Pancreas (tissue), 10 donors: ENCODE measurements at places on chromosomes 6 and 20.

GRCh38 chr20:44866703-44867335 is 18.7 kb upstream of the YWHAB start:
- no peak for DNase-seq

DNA sequence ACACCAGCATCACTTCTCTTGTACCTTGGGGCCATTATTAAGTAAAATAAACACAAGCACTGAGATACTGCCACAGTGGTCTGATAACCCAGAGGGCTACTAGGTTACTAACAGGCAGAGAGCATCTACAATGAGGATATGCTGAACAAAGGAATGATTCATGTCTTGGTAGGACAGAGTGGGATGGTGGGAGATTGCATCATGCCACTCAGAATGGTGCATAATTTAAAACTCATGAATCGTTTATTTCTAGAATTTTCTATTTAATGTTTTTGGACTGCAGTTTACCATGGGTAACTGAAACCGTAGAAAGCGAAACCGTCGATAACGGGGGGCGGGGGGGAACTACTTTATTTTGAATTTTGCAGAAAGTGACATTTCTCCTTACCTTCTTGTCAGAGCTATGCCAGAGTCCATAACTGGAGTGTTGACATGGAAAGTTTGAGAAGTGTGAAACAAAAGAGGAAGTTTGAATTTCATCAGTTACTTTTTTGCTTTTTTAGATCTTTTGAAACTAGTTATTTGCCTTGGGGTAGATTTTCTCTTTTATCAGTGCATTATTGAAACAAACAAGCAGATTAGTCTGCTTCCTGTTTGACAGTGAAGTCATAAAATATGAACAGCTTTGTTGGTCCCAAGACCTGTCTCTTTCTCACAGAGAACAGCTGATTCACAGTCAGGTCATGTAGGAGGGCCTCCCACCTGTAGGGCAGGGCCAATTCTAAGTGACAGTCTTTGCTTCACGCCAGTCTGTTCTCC is 124.9 kb downstream of the KLHL32 start:
- DNase-seq, result no peak

- DNase-seq, result no peak
Measured at GRCh38 chr6:157966589-157966977, 15.1 kb upstream of the SYNJ2 start.

DNA sequence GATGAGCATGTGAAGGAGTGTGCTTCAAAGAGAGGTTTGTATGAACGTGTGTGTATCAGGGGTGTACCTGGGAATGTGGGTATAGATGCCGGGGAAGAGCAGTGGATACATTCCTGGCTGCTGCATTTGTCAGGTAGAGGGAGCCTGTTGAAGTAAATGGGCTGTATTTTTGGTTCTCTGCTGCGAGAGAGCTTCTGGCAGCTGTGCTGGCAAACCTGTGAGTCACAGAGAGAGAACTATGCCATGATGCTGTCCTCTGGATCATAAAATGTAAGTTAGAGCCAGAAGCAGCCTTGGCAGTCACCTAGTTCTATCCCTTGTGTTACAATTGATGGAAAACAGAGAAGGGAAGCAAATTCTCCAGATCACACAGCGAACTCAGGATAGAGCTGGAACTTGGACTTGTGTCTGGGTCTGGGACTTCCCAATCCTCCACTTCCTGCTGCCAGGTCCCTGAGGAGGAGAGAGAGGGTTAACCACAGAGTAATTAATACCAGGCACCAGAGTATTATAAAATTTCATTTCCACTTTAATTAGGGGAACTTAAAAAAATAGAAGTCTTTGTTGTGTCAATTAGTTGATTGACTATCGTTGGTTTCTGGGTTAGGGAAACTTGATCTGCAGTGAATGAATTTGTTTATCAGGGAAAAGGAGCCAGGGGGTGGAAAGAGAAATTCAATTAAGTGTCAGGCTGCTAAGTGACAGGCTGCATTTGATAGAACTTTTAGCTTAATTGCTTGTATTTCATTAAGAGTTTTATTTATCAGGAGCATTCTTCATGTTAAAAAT is 41.1 kb upstream of the GTSF1L start:
- no peak for DNase-seq

DNA sequence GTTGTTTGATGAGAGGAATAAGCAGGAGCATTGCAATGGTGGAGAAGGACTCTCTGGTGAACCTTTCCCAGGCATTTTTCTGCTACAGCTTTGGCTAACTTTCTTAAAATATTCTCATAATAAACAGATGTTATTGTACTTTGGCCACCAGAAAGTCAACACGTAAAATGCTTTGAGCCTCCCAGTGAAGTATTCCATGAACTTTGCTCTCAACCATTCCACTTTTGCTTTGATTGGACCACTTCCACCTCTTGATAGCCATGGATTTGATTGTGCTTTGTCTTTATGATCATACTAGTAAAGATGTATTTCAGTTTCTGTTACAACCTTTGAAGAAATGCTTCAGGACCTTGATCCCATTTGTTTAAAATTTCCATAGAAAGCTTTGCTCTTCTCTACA is 241.1 kb downstream of the TENT5A start:
- no peak for DNase-seq

- no peak for DNase-seq
Measured at GRCh38 chr6:24788031-24788665, 10.6 kb downstream of the ARMH2 start.
